ENCODE measurements at places on chromosomes 3 and 15.

DNA sequence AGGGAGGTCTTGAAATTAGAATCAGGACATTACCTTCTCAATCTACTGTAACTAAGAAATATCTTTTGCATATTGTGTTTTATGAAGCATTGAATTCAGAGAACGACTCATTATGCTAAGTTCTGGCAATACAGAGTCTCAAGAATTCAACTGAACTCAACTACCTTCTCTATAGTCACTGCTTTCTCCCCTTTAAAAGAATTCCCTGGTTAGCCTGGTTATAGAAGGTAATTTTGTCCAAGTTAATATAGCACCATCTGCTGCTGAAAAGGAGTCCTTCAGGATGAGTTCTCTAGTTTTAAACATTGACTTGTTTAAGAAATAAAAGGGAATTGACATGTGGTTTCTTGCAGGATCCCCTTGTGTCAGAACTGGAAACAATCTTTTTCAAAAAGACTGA lies 60.2 kb downstream of the IL16 start:
- peak; percentile 37 for DNase-seq

DNA sequence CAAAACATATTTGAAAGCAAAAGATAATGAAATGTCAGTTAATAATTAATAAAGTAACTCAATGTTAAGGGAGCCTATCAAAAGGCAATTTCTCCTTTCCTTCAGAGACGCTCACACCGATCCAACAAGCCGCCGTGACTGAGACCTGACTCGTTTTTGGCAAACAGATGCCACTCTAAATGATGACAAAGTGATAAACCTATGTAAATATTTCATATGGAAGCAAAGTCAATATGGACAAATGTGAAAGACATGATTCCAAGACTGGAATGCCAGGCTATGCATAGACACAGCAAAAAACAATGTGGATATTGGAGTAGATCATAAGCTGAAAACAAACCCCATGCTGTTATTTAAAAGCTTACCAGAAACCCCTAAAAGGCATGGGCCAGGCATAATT lies 137.2 kb upstream of the SUCLG2 start:
- DNase-seq = no peak

- peak; percentile 15 for DNase-seq
Observed at GRCh38 chr3:169695031-169695430, 31.5 kb upstream of the MECOM start.

DNA sequence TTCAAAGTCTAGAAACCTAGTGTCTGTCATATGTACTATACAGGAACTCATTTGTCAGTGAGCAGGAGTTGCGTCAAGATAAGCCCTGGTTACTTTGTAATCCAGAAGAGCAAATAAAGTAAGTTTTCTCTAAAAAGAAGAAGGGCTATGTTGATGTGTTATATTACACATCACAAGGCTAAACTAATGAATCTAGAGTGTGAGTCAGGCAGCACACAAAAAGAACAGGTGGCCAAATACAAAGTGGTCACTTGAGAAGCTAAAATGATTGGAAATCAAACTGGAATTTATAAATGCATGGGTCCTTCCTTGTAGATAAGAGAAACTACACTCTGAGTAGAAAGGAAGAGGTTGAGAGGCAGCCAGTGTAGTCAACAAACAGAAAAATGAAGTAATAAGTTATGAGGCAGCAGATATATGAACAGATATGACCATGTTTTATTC lies 771.6 kb downstream of the DIPK2A start:
- DNase-seq = peak; percentile 1

GRCh38 chr3:133475245-133476010 lies 75.6 kb downstream of the BFSP2 start:
- no peak for DNase-seq

DNA sequence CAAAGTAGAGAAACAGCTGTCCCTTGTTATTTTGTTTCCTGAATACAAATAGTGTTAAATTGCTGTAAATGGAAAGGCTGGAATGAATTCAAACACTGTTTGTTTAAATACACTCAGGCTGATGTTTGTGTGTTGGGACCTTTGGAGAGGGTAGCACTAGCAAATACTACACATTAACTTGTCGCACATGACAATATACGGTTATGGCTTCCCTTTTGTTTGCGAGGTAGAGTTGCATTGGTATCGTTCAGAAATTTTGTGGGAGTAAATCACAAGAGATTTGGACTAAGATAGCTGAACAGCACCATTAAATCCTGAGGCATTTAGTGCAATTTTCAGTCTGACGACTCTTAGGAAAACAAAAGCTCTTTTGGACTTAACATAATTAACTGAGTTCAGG lies 213.0 kb upstream of the ROBO2 start:
- DNase-seq = no peak

DNA sequence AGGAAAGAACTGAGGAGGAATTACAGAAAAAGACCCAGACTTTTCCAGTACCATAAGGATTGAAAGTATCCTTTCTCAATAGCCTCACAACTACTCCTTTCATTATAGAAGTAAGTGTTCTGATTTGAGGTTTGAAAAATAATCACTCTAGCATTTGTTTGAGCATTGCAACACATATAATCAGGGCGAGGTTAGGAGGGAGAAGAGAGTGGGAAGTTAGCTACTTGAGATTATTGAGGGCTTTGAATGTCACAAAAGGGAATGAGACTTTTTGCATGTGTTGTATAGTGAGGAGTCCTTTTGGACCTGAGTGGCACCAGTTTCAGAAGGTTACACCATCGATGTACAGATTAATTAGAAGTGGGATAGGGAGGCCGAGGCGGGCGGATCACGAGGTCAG lies 65.2 kb upstream of the TNIK start:
- no peak for DNase-seq

DNA sequence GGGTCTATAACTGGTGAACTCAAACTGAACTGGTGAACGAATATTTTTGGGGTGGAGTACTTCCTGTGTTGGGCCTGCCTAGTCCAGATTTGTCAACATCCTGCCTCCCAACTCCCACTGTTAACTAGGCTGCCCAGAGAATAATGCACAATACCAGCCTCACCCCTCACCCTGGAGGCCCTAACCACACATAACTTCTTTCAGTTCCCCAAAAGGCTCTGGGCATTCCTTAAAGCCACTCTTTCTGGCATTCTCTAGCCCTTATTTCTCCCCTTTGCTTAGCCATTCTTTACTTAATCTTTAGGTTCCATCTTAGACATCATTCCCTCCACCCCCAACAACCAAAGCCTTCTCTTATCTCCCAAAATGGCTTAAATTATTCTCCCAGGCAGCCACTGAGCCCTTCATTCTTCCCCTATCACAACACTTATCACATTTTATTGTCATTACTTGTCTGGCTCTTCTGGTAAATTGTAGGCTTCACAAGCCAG lies 9.1 kb upstream of the SEC11A start:
- peak; percentile 91 for DNase-seq

DNA sequence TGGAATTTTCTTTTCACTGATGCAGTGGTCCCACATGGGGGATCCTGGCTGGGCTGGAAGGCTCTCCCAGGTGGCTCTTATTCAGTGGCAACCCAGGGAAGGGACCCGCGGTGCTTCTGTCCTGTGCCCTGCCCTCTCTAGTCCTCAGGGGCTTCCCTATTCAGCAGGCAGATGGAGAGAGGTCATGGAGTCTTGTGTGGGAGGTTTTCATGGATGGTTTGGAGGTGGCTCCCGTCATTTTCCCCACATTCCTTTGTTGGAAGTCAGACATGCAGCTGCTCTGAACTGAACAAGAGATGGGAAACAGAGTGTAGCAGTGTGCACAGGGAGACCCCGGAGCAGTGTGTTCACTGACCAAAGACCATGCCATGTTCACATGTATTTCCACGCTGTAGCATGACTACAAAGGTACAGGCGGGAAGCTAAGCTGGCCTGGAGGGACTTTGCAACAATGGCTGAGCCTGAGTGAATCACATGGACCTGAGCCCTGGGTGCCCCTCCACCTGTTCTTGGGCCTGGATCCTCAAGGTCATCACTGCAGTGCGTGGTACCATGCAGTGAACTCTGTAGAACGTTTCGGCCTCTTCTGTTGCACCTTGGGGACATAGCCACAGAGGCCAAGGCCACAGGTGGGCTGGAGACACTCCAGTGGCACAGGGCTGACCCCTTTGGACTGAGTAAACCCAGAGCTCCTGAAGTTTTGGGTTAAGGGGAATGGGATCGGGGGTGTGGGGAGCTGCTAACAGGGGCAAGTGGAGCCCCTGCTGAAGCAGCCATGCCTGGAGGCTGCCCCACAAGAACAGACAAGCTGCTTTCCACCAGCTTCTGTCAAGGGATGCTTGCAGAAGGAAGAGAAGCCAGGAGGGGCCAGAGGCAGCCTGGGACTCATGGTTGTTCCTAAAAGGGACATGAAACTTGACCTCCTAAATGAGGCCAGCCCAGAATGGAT lies 123.0 kb downstream of the ASB7 start:
- DNase-seq = peak; percentile 88

GRCh38 chr3:180679178-180680096 lies at the start of gene CCDC39:
TSS of gene CCDC39 (minus strand) at chr3:180679489. CDS start at chr3:180679380, 109 bp downstream.
- peak; percentile 58 for DNase-seq

DNA sequence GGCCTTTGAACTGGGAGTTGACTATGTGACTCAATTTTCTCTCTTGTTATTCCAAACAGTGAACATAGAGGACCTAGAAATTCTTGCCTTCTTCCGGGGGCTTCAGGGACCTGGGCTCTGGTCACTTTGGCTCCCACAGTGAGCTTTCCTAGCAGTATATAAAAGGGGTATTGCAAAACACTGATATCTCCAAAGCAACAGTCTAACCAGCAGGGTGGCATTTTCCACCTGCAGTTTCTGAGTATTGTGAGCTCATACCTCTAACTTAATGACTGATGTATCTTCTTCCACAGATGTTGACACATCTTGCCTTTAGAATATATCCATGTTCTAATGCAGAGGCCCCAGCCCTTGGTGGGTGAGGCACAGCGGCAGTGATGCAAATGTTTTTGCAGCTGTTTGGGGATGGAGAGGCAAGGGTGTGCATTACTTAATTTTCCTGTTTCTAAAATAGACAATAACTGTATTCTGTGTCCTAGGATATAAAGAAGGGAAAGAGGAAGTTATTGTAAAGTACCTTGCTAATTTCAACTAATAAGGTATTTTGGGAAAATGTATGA lies 45.7 kb upstream of the ADGRG7 start:
- no peak for DNase-seq

DNA sequence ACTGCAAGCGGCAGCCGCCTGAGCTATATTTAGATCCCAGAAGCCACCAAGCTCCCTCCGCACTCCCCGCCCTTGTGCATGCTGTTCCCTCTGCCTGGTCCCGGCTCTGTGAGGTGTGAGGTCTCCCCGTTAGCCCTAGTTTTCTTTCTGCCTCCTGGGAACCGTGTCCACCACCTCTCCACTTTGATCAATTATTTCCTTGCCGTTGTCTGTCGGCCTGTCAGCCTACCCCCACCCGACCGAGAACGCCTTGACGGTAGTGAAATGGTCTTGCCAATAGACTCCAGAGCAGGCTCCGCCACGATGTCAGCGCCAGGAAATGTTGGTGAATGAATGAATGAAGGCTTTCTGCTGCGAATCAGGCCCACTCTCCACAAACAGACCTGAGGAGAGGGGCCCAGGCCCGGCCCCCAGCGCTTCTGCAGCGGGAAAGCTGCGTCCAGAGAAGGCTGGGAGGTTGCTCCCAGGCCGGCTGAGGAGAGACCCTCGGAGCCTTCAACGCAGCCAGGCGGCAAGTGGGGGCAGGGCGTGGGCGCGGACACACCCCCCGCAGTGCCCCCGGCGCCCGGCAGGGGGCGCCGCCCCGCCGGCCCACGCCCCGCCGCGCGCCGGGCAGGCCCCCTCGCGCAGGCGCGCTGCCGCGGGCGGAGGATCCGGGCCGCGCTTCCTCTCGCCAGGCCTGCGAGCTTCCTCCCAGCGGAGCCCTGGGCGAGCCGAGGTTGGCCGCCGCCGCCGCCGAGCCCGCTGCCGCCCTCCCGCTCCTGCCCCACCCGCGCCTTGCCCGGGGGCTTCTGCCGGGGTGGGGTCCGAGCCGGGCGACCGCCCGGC lies at the start of gene CSK:
TSS of gene CSK (plus strand) at position 650 of the 828 bp plus-strand sequence. CDS start 16,218 bp downstream, outside the sequence.
- DNase-seq = peak; percentile 68

GRCh38 chr3:5787861-5788488 lies 600.5 kb downstream of the EDEM1 start:
- no peak for DNase-seq

- no peak for DNase-seq
Observed at GRCh38 chr15:36877294-36877693, 223.1 kb downstream of the MEIS2 start.

DNA sequence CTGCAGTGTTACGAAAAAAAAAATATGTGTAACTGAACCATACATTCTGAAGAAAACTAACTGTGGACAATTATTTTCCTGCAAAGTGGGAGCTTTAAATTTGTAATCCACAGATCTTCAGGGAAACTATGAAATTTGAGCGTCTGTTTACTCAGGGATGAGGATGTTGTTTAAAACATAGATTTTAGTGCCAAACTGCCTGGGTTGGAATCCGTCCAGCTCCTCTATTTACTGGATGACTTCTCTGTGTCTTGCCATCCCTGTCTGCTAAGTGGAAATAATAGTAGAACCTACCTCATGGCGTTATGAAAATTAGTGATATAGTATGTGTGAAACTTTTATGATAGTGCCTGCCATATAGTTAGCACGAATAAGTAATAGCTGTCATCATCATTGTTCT lies 666.5 kb downstream of the SQOR start:
- no peak for DNase-seq

- no peak for DNase-seq
Observed at GRCh38 chr15:66724732-66725463, 22.9 kb downstream of the SMAD6 start.

DNA sequence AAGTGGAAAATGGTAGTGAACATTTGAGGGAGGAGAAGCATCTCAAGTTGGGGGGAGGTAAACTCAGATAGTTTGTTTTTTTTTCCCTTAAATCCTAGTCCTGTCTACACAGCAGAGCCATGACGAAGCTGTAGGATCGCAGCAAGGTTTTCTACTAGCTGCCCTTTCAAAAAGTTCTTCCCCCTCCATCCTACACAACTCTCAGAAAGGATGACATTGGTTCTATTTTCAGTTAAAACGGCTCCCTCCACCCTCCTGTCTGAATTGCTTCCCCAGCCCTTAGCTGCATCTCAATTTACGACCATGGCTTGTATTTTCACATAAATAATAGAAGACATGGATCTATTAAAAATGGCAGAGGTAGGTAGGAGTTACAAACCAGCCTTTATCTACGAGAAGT lies 2.2 kb downstream of the HOMER2 start:
- no peak for DNase-seq

GRCh38 chr15:29126208-29126536 lies 143.4 kb downstream of the NSMCE3 start:
- no peak for DNase-seq

DNA sequence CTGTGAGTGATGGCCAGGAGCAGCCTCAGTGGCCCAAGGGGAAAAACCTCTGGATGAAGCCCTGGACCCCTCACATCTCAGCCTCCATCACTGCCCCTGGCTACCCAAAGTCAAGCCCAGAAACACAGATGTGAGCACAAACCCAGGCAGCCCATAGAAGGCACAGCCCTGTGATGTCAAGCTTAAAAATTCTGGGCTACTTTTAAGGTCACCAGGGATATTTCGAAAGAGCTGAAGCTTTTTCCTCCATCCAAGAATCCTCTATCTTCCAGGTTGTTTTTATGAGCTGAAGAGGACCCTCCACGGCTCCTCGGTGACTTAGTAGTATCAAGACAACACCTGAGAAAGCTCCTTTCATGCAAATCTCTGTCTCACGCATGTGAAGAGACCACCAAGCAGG lies 11.5 kb downstream of the LIPC start:
- no peak for DNase-seq
